T1000 (cell line): ENCODE measurements at places on chromosomes 11 and 22.
A peak's percentile ranks its signal among the peaks of the same experiment; 100 is the strongest.

DNA sequence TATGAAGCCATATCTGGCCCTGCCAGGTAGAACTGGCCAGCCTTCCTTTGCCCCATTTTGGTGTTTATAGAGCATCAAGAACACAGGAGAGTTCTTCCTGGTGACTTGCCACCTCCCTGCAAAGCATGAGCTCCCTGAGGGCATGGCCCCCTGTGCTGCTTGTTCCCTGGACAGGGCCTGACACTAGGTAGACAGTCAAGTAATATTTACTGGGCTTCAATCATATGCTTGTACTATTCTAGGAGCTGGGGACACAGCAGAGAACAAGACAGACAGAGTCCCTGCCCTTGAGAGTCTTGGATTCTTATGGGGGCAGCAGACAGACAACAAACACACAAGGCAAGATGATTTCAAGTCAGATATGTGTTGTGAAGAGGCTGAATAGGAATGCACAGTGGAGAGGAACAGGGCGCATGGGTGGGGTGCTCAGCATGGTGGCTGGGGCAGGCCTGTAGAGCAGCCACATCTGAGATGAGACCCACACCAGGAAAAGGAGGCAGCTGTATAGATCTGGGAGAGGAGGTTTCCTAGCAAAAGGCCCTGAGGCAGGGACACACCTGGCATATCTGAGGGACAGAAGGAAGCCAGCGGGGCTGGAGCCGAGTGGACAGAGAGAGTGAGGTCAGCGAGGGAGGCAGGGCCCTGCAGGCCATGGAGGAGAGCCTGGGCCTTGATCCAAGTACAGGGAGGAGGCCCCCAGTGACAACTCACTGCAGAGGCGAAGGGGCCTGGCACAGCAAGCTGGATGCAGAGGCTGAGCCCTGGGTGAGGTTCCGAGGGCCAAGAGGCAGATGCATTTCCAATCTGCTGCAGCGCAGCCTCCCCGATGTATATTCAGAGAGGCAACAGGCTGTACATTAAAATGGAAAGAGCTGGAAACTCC lies 10.2 kb upstream of the CBX6 start:
- no peak for DNase-seq

- peak; percentile 54 for DNase-seq
Measured at GRCh38 chr11:34331329-34331728, 26.5 kb downstream of the ABTB2 start.

GRCh38 chr11:118622376-118623268 lies 15.2 kb downstream of the PHLDB1 start:
- DNase-seq, result peak; percentile 28

GRCh38 chr11:1570531-1570895 lies 1.6 kb downstream of the DUSP8 start:
- no peak for DNase-seq

DNA sequence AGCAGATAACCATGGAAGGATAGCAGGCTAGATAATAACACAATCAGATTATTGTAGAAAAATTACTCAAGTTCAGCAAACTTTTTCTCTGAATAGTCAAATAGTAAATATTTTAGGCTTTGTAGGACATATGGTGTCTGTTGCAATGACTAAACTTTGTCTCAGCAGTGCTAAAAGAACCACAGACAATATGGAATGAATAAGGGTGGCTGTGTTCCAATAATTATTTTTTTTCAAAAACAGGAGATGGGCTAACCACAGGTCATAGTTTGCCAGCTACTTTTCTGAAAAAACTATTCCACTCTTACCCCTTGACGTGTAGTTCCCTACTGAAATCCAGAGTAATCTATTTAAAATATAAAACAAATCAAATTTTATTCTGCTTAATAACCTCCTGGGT lies 153.9 kb upstream of the LRRC4C start:
- DNase-seq, result no peak
